Stimulated activated CD4-positive, alpha-beta T cell treated with anti-CD3 and anti-CD28 coated beads, Interleukin-4, amount 100 ng/mL, for 48 hours (primary cell): ENCODE measurements at places on chromosomes 16 and 17.

GRCh38 chr17:50631908-50632571 lies 2.6 kb upstream of the ABCC3 start:
- no peak for DNase-seq

DNA sequence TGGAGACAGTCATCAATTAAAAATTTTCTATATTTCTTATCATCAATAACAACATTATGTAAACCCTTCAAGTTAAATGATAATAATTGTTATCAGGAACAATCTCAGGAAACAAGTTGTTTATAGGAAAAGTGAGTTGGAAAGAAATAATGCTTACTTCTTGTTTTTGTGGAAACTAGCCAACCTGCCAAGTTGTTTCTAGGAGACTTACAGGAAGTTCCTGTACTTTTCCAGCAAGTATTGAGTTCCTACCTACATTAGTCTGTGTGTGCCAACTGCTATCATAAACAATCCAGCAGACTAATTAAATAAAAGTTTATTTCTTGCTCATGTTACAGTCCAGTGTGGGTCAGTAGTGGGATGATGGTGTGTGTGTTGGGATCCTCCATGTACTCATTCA lies 1.6 kb upstream of the CCL14 start:
- DNase-seq: no peak

GRCh38 chr16:59204589-59204988 lies 470.5 kb upstream of the GOT2 start:
- no peak for DNase-seq

- DNase-seq: no peak
Measured at GRCh38 chr17:17824783-17825614, 11.8 kb downstream of the SREBF1 start.

DNA sequence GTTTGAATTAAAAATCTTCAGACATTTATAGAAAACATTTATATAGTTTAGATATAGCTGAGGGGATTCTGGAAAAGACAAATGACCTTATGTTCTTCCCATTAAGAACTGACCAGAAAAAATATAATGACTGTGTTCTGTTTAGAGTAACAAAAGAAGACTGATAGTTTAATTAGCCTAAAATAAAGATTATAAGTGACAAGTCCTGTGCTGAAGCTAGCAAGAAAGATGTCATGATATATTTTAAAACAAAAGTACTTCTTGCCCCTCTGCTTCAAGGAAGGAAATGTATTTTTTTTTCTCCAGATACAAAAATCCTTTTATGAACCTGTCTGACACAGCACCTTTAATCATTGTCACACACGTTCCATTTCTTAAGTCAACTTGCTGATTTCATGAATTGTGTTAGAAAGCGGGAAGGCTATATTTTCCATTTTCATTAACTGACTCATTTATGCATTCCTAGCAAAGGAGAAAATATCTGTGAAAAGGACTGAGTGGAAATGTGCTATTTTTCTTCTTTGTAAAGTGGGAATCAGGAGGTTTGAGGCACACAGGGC lies 690.7 kb upstream of the GOT2 start:
- DNase-seq: no peak

- DNase-seq: no peak
Measured at GRCh38 chr17:42266918-42267766, 9.0 kb downstream of the STAT5B start.

DNA sequence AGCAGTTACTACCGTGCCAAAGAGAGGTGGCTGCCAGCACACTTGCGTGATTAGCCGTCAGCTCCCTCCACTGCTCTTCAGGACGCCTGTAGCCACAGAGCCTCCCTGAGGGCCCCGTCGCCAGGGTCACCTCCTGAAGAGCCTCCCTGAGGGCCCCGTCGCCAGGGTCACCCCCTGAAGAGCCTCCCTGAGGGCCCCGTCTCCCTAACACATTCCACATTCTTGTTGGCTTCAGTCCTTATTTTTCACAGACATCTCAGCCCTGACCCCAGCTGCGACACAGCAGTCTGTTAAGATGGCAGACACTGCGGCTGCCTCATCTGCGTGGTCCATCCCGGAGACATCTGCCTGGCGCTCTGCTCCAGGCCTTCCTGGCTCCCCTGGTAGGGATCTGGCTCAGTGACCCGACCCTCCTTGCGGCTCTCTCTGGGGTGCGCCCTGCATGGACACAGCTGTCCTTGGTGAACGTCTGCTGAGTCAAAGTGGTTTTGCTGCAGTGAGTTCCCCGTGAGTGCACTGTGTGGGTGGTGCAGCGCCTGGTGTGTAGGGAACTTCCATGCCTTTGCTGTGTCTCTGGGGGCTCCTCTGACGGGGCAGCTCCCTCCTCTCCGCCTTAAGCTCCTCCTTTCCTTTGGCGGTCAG lies 11.4 kb downstream of the ACSF3 start:
- no peak for DNase-seq

DNA sequence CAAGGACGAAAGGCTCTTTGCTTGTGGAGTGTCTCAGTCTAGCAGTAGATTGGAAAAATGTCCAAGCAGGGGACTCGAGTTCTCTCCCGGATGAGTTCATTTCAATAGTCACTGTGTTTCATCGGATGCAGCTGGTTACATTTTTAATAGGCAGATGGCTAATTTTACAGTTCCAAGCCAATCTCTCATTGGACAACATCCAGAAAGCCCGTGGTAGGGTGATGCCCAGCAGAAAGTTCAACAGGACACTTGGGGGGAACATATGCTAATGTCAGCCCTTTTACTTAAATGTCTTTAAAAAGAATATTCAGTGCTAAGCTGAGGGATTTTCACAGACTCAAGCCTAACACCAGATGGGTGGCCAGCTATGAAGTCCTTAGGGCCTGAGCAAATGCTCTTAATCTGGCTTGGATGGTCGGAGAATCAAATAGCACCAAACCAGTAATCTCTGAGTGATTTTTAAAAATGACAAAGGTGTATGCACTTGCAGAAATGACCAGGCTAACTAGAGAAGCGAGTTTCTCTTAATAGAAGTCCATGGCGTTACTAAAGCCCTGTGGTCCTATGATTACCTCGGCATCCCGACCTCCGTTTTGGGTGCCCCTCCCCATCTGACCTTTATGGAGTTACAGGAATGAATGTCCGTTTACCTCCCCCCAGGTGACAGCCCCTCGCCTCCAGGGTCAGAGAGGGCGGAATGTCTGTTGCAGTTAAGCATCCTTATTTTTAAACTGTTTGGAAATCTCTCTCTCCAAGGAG lies 289.2 kb upstream of the SALL1 start:
- no peak for DNase-seq

DNA sequence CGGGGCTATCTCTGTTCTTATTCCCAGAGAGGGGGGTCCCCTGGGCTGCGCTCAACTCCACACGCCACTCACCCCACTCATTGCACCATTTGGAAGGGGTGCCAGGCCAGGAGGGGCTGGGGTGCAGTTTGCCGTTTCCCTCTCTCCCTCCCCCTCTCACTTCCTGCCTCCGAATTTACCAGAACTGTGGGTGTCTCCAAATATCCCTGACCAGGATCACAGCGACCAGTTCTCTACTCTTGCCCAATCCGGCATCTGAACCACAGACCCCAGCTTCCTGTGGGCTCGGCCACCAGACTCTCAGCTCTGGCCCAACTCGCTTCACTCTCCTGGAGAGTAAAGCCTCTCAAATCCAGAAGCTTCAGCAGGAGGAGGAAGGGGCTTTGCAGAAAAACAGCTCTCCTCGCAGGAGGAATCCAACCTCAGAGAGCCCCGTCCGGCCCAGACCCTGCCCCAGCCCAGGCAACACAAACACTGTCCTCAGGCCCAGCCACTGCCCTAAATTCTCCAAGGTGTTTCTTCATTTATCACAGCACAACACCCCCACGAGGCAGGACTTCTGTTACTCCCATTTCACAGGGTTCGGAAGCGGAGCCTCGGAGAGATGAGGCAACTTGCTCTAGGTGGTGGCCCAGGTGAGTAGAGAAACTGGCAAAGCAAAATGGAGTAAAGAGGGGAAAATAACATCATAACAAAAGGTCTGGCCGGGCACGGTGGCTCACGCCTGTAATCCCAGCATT lies 423 bp upstream of the ASGR2 start:
- no peak for DNase-seq

DNA sequence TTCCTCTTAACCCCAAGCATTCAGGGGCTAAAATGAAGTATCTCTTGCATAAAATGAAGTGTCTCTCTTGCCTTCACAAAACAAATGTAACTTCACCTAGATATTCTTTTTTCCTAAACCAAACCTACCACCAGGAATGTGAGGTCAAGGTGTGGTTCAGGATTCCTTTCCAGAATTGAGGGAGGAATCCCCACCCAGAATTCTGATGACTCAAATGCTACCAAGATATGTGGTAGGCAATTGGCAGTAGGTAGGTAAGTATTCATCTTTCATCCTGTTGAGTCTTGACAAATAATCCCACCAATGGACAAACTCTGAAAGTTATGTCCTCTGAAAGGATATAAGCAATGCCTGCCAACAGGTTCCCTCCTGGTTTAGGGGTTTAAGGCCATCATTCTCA lies 26.2 kb downstream of the TRIM16 start:
- no peak for DNase-seq

GRCh38 chr16:67345401-67345800 lies 18.8 kb downstream of the LRRC36 start:
- no peak for DNase-seq

- DNase-seq: no peak
Measured at GRCh38 chr17:51947160-51947735, 211.3 kb downstream of the CA10 start.

DNA sequence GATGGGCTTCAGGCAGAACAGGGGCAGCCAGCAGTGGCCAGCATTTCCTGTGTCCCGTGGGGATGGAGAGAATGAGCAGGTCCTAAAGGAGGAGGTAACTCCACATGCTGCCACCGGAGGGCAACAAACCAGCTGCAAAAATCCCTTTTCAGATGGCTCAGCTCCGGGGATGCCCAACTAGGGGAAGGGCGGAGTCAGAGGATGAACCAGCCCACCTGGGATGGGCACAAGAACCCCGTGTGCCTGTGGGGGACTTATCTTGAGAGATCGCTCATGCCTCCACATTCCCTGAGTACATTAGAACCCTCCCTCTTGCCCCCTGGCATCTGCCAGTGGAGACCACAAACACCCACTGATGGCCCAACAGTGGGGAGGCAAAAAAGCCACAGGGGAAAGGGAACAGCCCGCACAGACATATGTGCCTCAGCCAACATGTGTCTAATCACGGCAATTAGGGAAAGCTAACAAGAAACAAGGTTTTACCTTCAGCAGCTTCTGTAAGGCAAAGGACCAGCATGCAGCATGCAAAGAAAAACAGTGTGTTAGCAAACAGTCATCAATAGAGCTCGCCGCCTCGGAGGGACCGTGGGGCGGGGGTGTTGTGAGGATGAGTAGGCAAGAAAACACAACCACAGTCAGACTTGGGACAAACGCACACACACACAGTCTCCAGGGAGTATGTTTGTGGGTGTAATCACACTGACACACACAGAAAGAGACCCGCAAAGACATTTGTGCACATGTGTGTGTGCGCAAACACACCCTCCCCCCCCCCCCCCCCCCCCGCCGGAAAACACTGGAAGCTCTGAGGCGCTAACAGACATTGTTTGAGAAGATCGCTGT lies 64.0 kb downstream of the MYO18A start:
- peak; percentile 46 for DNase-seq

DNA sequence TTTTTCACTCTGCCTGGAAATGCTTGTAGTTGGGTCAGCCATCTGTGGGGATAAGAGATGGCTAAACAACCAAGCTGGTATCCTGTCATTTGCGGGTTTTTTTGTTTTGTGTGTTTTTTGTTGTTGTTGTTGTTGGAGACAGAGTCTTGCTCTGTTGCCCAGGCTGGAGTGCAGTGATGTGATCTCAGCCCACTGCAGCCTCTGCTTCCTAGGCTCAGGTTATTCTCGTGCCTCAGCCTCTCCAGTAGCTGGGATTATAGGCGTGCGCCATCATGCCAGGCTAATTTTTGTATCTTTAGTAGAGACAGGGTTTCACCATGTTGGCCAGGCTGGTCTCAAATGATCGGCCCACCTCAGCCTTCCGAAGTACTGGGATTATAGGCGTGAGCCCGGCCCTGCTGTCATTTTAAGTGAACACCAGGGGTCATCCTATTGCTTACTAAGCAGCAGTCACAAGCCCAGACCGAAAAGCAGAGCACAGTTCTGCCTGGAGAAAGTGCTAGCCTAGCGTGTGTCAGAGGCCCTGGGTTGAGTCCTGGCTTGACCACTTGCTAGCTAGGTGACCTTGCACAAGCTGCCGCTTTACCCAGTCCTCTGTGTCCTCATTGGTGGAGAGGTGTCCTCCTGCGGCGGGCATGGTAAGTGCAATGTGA lies 4.6 kb downstream of the SMCR8 start:
- DNase-seq: no peak

DNA sequence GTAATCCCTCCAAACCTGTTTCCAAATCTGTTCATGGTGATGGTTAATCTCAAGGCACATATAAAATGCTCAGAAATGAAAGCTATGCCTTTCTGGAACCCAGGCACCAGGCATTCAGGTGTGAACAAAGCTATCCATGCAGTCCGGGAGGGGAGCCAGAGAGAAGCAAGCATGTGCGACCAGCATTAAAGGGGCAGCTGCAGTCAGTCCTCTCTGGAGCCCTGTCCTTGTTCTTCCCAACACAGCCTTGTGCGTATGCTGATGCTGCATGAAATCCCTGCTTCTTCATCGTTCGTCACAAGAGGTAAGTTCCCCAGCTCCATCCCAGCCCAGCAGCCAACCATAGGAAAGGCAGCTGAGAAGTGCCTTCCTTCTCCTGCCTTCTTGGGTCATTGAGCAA lies 148.7 kb downstream of the GRIN2A start:
- DNase-seq: no peak

DNA sequence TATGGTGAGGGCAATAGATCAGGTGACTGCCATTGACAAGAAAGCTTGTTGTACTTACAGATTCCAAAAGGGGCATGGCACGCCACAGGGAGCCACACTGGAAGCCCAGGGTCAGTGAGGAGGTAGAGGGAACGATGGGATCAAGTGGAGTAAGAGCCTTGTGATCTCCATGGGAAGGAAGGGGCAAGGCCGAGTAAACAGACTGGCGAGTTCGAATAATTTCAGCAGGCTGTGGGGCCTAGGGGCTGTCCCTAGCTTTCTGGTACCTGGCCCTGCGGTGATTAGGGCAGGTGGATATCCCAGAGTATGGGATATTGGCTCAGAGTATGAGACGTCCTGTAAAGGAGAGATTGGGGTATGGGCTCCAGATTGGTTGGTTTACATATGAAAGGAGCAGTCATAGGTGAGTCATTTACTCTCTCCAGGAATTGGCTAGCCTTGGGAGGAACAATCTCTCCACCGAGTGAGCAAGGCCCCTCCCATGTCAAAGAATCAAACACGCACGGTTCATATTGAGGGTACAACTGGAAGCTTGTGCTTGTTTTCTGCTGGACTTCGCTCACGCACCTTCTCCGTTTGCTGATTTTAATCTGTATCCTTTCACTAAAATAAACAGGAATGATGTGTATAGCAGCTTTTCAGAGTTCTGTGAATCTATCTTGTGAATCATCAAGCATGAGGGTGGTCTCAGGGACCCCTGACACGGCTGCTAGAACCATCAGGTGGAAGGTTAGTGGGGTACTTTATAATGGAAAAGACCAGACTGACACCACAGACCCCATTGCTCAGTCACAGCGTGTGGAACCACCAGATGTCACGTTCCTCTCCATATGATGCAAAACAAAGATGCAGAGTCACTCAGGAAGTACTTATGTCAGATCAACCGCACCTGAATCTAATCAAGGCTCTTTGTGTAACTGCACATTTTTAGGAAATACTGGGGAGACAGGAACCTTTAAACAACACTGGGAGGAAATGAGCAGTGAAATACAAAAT lies 27.9 kb downstream of the GABARAPL2 start:
- DNase-seq: no peak

- no peak for DNase-seq
Measured at GRCh38 chr17:76654408-76654807, 10.9 kb upstream of the ST6GALNAC1 start.
